SK-MEL-5 (cell line): ENCODE measurements at places on chromosomes 6 and 20.

- DNase-seq = no peak
These were observed 2.6 kb upstream of the WFDC8 start for GRCh38 chr20:45581702-45582101.

DNA sequence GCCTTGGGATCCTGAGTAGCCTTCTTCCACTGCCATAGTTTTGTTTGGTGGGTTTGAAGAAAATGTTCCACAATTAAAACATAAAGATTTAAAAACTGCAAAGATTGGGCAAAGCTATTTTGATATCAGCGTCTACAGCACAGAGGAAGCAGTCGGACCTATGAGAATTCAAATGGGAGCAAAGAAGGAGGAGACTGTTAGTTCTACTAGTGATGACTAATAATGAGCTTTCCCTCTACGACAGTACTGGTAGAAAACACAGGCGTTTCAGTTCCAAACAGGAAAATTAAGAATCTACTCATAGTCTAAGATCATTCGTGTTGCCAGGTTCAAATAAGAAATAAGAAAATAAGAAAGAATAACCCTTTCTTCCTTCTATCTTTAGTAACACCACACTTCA lies 121.2 kb downstream of the INSM1 start:
- DNase-seq = no peak

DNA sequence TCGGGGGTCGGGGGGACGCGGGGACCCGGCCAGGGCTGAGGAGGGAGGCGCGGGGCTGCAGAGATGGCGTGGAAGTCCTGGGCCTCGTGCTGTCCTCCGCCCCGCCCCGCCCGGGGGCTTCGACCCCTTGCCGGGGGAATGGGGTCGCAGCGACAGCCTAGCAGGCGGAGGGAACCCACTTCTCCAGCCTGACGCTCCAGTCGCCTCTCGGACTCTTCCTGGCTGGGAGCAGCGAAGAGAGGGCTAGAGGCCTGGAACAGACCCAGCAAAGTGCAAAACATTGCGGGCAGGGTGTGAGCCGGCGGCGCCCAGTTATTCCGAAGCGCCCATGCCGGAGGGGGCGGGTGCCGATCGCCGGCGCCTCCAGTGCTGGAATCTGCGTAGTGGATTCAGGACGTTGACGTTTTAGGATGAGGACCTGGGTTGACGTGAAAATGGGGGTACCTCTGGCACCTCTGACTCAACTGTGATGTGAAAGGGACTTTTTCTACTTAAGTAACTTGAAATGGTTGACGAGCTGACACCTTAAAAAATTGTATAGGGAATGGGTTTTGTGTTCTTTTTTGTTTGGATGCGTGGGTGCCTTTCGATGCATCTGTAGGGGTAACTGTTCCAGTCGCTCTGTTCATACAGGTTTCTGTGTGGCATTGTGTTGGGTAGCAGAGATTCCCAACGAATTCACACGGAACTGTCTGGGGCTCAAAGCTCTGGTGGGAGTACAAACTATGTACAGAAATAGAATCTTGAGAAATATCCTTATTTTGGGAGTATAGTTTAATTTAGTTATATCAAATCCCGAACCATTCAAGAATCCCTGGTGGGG lies 1.4 kb downstream of the SLC35F1 start:
- no peak for DNase-seq

- no peak for DNase-seq
These were observed 164.7 kb downstream of the OGFRL1 start for GRCh38 chr6:71453371-71453706.

DNA sequence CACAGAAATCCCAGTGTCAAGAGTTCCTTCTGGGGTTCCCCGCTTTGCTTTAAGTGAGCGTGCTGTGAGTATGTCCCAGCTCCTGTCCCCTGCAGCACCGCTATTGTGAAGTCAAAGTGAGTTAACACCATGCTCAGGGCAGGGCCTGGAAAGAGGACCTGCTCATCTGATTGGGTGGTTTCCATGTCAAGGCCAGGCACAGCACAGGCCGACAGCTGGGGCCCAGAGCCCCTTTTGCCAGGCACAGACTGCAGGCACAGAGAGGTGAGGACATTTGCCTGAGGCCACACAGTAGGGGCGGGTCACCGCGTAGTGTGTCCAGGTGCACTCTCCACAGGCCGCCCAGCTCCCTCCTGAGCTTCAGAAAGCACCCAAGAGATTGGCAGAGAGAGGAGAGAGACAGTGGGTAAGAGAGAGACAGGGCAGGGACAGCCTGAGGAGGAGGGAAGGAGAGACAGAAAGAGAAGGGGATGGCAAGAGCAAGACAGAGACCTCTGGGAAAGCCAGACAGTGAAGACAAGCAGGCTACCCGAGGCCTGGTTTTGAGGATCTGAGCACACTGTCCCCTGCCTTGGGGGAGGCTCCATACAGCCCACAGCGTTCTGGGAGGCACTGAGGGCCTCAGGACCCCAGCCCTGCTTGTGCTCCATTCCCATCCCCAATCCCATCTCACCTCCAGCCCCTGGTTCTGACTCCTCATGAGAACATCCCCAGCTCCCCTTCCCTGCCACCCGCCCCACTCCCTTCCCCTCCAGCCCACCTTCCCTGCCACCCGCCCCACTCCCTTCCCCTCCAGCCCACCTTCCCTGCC lies 6.5 kb upstream of the BPIFB1 start:
- DNase-seq = no peak
